ENCODE measurements at places on chromosomes 1 and 21. TPM values are rescaled to one million over a fixed set of nuclear protein-coding genes. Genes with fewer than 3 reads are reported as not detected.

GRCh38 chr1:56917356-56917755 is 48.5 kb downstream of the C8B start:
- no peak for DNase-seq

DNA sequence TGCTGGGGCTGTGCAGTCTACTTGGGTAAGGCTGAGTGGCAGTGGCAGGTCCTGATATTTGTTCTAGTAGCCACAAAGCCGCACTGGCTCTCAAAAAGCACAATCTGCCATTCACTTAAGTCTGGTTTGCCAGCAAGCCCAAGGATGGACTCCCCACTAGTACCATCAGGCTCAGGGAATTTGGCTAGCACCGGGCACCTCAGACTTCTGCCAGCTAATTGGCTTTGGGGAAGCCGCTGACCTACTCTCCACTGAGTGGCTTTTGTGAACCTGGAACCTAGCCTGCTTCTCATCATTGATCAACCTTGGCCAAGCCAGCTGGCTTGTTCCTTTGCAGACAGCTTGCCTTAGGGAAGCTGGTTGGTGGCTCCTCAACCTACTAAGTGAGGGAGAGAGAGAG is 83.1 kb downstream of the ESRRG start:
- no peak for DNase-seq

The OR14K1 gene
- total RNA-seq: not detected

The S100A4 gene
- 836 TPM for total RNA-seq
